ENCODE measurements at places on chromosomes 7 and 10.

- DNase-seq = no peak
Measured at GRCh38 chr10:96502561-96503282, 11.0 kb downstream of the TLL2 start.

DNA sequence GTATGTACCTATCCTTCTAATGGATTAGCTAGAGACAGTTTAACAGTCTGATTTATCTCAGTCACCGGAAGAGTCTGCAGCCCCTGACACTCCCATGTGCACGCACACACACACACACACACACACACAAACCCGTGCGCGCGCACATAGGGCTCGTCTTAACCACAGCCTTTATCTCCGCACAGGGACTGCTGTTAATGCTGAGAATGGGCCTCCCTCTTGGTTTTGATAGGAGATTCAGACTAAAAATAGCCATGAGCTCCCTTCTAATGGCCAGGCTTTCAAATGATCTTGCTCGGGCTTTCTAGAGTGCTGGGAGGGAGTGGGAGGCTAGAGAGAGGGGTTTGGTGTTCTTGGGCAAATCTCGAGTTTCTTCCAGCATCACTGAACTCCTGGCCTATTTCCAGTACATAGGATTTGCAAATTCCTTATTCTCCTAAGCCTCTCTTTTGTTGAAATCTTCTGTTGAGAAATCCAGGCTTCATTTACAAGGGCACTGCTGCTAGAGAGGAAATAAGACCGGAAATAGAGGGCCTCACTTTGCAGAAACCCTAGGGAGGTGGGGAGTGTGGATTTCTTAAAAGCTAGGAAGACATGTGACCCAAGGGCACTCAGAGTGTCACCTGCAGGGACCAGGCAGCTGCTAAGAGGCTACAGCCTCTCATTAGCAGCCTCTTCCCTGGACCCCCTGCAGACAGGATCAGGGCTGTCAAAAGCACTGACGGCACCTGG lies 2.4 kb downstream of the TMEM72 start:
- peak; percentile 38 for DNase-seq

DNA sequence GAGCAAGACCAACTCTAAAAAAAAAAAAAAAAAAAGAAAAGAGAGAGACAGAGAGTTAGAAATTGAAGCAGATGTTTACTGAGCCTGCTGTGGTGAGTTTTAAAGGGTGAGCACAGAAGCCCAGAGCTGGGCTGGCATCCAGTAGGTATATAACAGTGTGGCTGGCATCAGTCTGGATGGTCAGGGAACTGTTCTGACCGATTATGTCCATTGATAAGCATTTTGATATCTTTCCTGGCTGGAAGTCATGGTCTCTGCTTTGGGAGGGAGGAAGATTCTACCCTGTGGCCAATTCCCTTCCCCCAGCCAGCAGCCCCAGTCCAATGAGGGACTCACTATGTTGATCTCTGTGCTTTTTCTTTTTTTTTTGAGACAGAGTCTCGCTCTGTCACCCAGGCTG lies 65.2 kb upstream of the PODXL start:
- DNase-seq = no peak

DNA sequence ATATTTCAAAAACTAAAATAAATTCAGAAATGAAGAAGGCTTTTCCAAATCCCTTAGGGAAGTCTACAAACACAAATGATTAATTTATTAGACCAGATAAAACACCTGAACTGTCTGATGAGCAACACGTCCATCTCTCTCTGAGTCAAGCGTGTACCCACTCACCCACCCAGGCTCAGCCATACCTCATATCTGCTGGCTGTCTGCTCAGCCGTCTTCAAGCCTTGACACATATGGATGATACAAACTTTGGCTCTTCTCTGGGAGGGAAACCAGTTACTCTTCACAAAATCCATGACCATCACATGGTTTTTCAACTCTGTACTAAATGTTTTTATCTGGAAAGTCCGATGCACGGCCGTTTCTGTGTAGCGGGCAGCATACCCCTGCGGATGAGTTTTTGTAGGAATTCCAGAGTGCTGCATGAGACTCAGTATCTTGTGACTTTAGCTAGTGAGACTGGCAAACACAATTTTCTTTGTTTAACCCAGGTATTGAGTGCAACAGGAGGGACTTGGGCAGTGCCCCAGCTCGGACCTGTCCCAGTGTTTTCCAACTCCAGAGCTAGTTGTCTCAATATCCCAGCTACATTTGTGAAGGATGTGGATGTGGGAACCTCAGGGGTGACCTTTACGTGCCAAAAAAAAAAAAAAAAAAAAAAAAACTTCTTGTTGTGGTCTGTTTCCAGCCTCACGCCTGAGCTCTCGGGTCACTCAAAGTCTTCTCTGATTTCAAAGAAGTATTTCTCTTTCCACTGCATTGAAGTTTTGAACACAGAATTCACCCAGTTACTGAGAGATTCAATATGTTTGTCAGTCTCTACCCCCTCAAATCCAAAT lies at the start of gene C10orf90:
Gene C10orf90 (minus strand): TSS at position 638 of the 839 bp plus-strand sequence. CDS start 213 bp downstream, at position 425.
- DNase-seq = no peak

GRCh38 chr7:151551820-151552219 lies 32.1 kb upstream of the RHEB start:
- no peak for DNase-seq

DNA sequence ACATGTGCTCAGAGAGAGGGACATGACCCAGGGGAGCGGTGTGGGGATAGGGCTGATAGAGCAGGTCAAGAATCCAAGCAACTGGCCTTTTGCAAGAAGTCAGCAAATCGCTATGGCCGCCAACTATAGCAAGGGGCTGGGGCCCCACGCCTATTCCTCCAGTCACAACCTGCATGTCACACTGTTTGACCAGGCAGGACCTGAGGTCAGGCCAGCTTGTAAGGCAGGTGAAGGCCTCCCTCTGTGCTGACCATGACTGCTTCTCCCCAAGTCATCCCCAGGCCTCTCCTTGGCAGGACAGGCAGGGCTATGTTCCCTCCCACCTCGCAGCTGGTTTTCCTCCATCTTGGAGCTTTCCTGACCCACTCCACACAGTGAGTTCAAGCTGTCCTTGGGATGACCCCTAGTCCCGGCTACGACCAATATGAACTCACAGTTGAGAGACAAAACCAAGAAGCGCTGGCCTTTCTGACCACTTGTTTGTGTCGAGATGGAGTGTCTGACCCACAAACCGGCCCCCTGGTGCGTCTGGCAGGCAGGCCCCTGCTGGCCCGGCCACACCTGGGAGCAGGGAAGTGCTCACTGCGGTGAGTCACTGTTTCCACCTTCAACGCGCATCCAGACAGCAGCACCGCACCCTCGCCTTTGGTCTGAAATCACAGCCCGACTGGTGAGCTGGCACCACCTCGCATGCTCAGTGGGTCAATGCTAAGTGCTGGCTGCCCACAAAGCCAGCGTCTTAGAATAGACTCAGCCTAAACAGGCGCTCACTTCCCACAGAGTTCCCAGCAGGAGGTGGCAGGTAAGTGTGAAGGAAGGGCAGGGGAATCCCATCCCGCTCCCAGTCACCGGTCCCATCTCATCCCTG lies 81.4 kb downstream of the VWA2 start:
- DNase-seq = no peak

DNA sequence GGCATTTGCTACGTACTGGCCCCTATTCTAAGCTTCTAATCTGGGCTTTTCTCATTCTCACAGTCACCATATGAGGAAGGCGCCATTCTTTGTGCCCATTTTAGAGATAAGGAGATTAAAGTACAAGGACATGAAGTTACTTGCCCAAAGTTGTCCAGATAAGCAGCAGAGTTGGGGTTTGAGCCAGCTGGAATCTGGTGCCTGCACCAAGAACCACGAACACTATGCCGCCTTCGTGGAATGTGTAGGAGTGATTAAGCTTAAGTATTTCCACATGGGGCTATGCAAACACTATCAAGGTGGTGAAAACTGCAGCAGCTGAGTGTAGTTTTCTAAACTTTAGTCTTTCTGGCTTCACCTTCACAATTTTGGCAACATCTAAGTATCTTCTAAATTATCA lies 342.7 kb upstream of the ETV1 start:
- DNase-seq = no peak

GRCh38 chr7:112940314-112940732 lies 146.3 kb downstream of the GPR85 start:
- no peak for DNase-seq

- DNase-seq = peak; percentile 23
Measured at GRCh38 chr7:50226669-50227068, 77.8 kb upstream of the IKZF1 start.

GRCh38 chr10:17222329-17222728 lies 5.7 kb upstream of the VIM start:
- DNase-seq = peak; percentile 9

GRCh38 chr10:128612631-128613030 lies 486.4 kb upstream of the MKI67 start:
- no peak for DNase-seq

- no peak for DNase-seq
Measured at GRCh38 chr10:42150428-42151061, 487.8 kb downstream of the ZNF33B start.

DNA sequence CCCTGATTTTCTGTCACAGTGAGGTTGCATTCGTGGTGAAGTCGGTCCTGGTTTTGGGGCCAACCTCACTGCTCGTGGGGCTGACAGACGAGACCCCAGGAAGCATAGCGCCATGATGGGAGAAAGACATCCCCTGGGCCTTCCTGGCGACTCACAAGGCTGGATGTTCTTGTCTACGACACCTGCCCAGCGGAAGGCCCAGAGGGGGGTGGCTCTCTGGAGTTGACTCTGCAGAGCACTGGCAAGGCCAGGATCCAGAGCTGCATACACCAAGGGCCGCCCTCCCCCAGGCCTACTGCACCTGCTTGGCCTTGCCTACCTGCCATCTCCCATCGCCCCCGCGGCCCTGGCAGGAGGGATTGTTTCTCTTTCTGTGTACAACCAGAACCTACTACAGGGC lies 608.9 kb downstream of the PTPRN2 start:
- DNase-seq = no peak

Data from activated CD8-positive, alpha-beta T cell treated with anti-CD3 and anti-CD28 coated beads, Interleukin-2, amount 10 ng/mL, durations not matched to agents 7 days and 5 days (primary cell).